ENCODE measurements at places on chromosomes 1 and 21.

DNA sequence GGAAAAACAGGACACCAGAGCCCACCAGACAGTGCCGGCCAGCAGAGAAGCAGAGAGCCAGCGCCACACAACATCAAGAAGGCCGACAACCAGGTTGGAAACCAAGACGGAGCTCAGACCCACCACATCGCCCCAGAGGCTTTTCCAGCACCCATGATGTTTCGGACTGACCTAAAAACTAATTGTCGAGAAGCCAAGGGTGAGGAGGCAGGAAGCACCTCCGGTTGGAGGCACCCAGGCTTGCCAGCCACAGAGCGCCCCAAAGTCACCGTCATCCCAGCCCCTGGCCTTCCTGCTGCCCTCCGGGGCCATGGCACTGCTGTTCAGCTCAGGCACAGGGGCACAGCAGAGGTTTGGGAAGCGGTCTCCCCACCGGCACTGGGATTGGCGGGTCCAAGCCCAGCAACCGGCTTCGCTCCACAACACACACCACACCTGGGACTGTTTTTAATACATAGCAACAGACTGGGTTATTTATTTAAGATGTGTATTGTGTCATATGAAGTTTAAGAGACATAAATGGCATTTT, 67.2 kb downstream of the SLC37A1 start:
- no peak for DNase-seq

- peak; percentile 77 for DNase-seq
These were observed 147.8 kb downstream of the TOMM20 start for GRCh38 chr1:234980645-234981396.

- DNase-seq: no peak
These were observed 132.4 kb downstream of the HMGB4 start for GRCh38 chr1:33996281-33996680.

DNA sequence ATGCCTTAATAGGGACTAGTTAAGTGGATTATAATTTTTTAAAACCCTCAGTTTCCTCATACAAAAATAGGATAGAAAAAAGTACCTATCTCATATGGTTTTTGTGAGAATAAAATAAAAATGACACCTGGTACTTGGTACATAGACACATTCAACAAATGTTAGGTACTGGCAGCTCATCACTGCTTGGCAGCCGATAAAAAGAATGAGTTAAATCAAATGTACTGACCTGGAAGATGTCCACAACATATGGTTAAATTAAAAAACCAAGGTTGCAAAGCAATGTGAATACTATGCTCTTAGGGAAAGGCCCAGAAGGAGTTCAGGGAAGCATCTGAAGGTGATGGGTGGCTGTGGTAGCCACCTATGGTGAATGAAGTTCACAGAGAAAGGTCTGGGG, 64.9 kb upstream of the SMYD2 start:
- DNase-seq: no peak

GRCh38 chr1:95021805-95022643, 50.7 kb downstream of the ALG14 start:
- DNase-seq: no peak

GRCh38 chr1:21490774-21491487, 18.3 kb upstream of the ALPL start:
- DNase-seq: no peak

- DNase-seq: no peak
These were observed 121.8 kb downstream of the HMGB4 start for GRCh38 chr1:33985656-33986055.

- DNase-seq: no peak
These were observed 16.5 kb upstream of the OVAAL start for GRCh38 chr1:180542113-180542837.

GRCh38 chr21:35090403-35090802, 41.3 kb upstream of the RUNX1 start:
- DNase-seq: no peak

GRCh38 chr1:186304982-186305949, 69.8 kb downstream of the TPR start:
- DNase-seq: peak; percentile 31

DNA sequence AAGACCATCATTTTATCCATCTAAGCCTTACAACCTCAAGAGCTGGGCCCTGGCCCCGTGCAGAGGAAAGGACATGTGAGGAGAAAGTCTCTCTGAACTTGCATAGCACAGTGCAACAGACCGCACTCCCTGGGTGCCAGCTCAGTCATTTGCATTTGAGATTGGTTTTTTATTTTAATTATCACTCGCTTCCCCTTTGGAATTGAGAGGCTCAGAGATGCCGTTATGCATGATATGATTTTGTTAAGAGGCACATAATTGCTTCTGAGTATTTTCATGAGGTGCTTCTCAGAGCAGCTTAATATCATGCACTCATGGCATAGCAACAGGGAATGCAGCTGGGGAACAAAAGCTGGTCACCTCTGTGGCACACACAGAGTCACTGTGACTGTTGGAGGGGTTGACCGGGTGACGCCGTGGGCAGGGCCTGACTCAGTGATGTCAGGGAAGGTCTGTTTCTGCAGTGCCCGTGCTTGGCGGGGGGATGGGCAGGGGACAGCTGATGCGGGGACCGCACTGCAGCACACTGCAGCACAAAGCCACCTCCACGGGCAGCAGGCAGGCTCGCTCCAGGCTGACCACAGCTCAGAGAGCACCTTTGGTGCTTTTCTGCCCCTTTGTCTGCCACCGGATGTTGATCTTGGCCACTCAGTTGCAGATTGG, 43.2 kb upstream of the VAMP3 start:
- DNase-seq: no peak

DNA sequence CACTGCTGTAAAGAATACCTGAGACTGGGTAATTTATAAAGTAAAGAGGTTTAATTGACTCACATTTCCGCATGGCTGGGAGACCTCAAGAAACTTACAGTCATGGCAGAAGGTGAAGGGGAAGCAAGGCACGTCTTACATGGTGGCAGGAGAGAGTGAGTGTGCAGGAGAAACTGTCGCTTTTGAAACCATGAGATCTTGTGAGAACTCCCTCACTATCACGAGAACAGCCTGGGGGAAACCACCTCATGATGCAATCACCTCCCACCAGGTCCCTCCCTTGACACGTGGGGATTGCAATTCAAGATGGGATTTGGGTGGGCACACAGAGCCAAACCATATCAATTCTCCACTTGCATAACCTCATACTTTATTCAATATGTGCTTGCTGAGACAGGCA, 76.6 kb downstream of the GIPC2 start:
- DNase-seq: no peak

GRCh38 chr1:69315823-69316222, 251.9 kb upstream of the LRRC7 start:
- no peak for DNase-seq

GRCh38 chr1:74937176-74937575, 197.0 kb upstream of the LHX8 start:
- no peak for DNase-seq

DNA sequence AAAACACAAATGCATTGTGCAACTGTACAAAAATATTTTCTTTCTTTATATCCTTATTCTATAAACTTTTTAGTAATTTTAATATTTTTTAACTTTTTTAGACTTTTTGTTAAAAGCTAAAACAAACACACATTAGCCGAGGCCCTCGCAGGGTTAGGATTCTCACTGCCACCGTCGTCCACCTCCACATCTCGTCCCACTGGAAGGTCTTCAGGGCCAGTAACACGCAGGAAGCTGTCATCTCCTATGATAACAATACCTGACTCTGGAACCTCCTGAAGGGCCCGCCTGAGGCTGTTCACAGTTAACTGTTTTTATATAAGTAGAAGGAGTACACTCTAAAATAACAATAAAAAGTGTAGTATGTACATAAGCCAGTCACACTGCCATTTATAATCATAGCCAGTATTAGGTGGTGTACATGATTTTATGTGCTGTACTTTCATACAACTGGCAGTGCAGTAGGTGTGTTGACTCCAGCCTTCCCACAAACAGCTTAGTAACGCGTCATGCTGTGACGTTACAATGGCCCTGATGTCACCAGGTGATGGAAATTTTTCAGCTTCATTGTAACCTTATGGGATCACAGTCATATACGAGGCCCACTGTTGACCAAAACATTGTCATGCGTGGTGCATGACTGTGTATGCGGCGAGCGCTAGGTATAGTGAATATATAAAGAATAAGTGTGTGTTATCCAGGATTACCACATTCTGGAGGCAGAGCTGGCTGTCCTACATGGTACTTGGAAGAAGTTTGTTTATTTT, 8.8 kb downstream of the TFF2 start:
- no peak for DNase-seq

DNA sequence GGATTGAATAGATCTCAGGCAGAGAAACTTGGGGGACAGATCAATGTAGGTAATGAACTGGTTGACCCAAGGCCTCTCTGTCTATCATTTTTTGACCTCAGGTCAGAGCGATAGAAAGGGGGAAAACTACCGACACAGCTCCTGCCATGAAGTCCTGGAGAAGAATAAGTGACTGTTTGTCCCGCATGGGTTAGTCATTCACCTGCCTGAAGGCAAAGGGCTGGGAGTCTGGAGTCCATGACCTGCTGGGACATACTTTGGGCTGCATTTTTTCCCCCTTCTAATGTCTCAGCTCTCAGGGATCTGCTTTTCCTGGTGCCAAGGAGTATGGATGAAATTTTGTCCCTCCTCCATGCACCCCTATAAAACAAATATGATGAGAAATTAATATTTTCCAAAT, 1.6 kb upstream of the ROR1 start:
- no peak for DNase-seq

DNA sequence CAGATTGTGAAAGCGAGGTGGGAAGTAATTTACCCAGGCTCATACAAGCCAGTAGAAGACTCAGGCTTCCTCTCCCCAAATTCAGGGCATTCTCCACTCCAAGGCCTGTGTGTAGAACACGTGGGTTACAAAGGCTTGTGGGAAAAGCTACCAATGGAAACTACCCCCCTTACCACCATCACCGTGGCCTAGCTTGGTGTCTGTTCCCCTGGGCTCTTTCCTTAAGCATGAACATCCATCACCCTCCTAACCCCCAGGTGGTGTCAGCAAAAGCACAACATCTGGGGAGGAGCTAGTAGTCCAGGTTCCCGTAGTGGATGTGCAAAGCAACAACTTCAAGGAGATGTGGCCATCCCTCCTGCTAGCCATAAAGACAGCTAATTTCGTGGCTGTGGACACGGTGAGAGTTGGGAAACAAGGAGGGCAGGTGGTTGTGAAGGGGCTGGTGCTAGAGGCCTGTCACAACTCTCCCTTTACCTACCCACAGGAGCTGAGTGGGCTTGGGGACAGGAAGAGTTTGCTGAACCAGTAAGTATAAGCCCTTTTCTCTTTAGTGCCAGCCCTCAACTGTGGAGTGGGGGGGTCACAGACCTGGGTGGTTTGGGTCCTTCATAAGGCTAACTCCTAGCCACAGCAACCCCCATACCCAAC, 701 bp upstream of the MUTYH start:
- no peak for DNase-seq

DNA sequence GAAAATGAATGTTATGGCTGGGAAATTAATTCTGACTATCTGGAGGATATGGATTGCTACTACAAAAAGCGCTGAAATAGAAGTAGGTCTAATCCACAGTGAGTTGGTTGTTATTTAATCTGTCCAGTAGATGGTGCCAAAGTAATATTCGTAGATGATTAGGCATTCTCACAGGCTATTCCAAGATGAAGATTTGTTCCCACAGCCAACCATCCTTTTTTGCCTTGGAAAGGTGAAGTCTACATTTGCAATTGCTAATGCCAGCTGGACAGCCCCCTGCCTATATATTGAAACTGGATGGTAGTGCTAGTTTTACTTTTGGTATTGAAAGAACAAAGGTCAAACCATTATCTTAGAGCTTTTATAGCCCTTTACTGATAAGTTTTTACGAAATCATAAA, 43.8 kb downstream of the RBM11 start:
- peak; percentile 39 for DNase-seq

GRCh38 chr1:201459052-201459451, 9.9 kb downstream of the PHLDA3 start:
- no peak for DNase-seq

DNA sequence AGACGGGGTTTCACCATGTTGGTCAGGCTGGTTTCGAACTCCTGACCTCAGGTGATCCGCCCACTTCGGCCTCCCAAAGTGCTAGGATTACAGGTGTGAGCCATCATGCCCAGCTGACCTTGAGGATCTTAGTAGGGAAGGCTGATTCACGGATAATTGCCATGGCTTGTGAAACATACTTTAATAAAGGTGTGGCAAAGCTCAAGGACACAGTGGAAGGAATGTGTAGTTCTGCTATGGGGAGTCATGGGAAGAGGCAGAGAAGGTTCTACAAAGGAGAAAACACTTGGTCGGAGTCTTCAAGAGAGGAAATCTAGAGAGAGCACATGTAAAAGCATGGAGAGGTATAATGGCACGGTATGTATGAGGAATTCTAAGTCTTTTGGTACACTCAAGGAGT, 12.7 kb upstream of the PTCH2 start:
- no peak for DNase-seq

- no peak for DNase-seq
These were observed 37.5 kb upstream of the FBXO28 start for GRCh38 chr1:224076407-224076806.

DNA sequence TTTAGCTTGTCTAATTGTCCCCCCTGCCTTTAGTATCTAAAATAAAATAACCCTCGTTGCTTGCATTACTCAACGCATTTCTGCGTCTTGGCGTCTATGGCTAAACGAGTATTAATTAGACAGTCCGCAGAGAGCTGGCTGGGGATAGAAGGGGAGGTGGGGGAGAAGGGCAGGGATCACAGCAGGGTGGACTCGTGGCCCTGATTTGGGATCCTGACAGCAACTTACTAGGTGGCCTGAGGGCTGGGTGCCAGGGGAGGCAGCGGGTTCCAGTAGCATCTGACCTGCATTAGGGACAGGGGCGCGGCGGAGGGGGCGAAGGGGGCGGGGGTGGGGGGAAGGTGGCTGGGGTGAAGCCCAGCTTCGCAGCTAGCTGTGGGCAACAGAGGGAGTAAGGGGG, 1.1 kb upstream of the BACE2 start:
- DNase-seq: no peak

DNA sequence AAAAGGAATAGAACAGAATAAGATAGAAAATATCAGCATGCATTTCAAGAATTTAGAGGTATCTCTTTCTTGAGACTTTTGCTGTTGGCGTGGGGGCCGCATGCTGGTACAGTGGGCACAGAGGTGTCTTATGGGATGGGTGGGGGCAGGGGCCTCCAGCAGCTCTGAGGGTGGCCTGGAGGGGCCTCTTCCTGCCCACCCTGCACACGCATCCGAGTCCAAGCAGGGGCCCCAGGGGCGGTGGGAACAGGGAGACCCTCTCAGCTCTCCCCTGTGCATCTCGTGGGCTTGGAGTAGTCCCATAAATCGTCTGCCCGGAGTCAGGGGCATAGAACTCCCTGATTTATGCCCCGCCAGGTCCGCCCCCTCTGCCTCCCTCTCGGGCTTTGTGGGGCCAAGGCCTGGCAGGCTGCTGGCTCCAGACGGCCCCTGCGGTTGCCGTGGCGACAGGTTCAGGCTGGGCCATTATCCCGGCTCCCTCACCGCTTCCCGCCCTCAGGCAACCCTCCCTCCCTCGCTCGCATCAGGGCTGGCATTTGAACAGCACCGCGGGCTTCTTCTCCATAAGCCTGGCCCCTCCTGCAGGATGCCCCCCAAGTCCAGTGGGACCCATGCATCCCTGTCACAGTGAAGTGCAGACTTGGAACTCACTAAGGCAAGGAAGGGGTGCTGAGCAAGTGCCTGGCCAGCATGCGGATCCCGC, 133.2 kb upstream of the ZBTB40 start:
- no peak for DNase-seq

All from HTR-8/SVneo (cell line).